ENCODE measurements at places on chromosomes 2 and 18.

GRCh38 chr18:26614374-26614773 lies 66.0 kb upstream of the KCTD1 start:
- no peak for DNase-seq

- no peak for DNase-seq
Observed at GRCh38 chr2:123769001-123769400, 256.1 kb upstream of the CNTNAP5 start.

- DNase-seq, result peak; percentile 85
Observed at GRCh38 chr2:38959938-38960608, 70.4 kb downstream of the ARHGEF33 start.

DNA sequence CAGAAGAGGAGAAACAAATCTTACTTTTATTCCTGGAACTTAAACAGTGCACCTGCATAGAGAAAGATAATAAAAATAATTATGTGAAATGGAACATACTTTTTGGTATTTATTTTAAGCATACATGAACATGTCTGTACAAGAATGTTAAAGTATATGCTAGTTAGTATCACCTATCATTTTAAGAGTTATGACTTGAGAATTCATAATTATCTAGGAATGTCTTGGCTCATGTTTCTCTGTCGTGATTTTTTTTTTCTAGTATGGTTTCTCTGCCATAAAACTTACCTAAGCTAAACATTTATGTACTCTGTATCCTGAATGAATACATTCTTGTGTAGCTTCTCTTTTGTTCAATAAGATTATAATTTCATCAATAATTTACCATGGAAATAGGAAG lies 4.2 kb downstream of the SERPINB7 start:
- no peak for DNase-seq

DNA sequence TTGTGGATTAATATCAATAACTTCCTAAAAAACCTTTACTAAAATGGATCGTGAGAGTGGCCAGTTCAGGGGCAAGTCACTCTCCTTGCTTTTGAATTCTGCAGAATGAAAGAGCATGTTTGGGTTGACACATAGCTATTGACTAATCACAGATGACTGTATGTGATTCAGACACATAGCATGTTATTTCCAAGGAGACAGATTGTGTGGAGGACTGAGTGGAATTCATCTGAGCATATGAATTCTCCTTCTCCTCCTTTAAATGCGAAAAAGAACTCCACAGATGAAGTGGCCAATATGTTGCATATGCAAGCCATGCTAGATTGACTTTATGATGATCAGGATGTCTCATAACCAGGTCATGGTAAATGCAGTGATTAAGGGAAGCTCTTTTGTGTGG lies 249.4 kb upstream of the FAM98A start:
- no peak for DNase-seq

DNA sequence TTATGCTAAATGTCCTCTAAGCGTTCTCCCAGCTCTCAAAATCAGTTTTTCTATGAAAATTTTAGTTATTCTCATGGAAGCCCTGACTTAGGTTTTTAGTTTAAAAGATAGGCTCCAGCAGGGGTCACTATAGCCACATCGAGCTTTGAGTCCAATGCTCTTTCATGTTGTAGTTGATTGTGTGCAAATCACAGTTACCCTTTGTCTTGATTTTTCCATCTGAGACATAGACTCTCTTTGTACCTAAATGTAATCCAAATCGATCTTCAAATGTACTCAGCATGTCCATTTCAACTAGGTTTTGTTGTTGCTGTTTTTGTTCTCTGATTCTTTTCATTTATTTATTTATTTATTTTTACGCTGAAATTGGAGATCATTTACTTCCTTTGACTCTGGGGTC lies 26.4 kb upstream of the MSTN start:
- peak; percentile 89 for DNase-seq

DNA sequence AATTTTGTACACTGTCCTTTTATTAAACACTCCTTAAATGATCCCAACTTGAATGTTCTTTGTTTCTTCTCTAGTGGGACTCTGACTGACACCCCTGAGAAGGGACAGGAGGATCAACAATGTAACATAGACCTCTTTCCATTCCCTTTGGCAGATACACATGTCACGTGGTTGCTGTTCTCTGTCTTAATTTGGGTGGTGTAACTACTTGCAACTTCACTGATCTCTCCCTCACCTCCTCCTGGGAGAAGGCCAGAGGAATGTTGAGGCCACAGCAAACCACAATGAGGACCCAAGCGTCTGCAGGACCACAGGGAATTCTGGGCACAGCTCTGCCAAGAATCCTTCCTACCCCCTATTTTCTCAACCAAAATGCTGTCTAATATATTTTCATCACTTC lies 205.6 kb downstream of the RTP5 start:
- peak; percentile 66 for DNase-seq

GRCh38 chr2:217412277-217412676 lies 552.4 kb upstream of the TNP1 start:
- peak; percentile 35 for DNase-seq

GRCh38 chr2:1707771-1708418 lies 36.4 kb downstream of the PXDN start:
- DNase-seq, result peak; percentile 97

DNA sequence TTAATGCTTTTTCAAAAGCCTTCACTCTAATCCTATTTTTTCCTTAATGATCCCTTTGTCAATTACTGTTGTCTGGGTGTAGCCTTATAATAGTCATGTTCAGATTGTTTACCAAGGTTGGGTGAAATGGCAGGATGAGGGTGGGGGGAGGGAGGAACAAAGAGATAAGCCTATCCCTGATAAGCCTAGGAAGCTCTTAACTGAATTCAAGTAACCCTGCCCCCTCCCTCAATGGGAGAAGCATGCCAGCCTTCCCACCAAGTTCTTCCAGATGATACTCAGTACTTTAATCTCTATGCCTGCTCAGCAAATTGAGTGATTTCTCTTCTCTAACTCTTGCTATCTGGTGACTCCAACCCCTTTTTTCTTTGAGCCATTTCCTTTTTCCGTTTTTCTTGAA lies 180.3 kb upstream of the ETAA1 start:
- DNase-seq, result no peak

GRCh38 chr18:7608174-7608550 lies 41.0 kb downstream of the PTPRM start:
- peak; percentile 23 for DNase-seq

- peak; percentile 42 for DNase-seq
Observed at GRCh38 chr2:204019572-204020501, 83.3 kb downstream of the ICOS start.

DNA sequence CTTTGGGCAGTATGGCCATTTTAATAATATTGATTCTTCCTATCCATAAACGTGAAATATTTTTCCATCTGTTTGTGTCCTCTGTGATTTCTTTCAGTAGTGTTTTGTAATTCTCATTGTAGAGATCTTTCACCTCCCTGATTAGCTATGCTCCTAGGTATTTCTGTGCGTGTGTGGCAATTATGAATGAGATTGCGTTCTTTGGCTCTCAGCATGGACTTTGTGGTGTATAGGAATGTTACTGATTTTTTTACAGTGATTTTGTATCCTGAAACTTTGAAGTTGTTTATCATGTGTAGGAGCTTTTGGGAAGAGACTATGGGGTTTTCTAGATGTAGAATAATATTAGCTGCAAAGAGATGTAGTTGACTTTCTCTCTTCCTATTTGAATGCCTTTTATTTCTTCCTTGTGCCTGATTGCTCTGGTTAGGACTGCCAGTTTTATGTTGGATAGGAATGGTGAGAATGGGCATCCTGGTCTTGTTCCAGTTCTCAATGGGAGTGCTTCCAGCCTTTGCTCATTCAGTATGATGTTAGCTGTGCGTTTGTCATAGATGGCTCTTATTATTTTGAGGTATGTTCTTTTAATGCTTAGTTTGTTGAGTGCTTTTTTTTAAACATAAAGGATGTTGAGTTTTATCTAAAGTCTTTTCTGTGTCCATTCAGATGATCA lies 27.0 kb upstream of the THUMPD2 start:
- peak; percentile 35 for DNase-seq

GRCh38 chr2:135149251-135149650 lies 97.2 kb downstream of the RAB3GAP1 start:
- DNase-seq, result peak; percentile 58

DNA sequence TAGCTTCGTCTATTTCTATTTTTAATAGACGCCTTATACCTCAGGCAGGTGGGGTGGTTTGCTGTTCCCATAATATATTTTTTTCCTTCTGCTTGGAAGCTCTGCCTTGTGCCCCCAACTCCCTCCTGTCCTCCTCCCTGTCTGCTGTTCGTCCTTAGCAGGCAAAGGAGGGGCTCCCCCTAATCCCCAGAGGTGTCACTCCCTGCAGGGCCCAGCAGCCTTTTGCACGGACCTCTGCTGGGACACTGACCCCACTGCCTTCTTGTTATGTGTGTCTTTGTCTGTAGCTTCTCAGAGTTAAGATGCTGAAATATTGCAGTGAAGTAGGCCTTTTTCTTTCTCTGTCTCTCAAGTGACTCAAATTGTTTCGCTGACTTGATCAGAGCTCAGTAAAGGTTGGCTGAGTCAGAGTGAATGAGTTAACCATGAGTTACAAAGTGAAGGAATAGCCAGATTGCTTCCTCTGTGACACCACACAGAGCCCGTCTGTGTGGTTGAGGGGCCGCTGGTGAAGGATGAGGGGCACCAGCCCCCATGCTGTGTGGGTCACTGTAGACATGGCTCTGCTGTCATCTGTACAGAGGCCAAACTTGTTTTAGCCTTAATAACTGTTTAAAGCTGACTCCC lies 47.7 kb downstream of the PRKCE start:
- peak; percentile 82 for DNase-seq

- no peak for DNase-seq
Observed at GRCh38 chr2:180577567-180577966, 402.8 kb upstream of the UBE2E3 start.

DNA sequence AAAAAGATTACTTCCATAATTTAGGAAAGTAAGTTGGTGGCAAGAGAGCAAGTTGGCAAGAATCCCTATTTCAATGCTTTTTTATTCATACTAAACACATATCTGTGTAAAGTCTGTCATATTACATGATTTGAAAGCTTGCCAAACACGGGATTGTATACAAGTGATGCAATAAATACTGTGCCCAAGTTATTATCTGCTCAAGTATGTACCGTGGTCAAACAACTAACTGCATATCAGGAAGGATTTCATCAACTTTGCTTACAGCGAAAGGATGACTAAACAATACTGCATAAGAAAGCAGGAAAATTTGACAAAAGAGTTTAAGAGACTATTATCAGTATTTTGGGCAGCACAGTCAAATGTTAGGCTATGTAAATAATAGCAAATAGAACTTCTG lies 69.6 kb upstream of the SCN1A start:
- DNase-seq, result peak; percentile 51

DNA sequence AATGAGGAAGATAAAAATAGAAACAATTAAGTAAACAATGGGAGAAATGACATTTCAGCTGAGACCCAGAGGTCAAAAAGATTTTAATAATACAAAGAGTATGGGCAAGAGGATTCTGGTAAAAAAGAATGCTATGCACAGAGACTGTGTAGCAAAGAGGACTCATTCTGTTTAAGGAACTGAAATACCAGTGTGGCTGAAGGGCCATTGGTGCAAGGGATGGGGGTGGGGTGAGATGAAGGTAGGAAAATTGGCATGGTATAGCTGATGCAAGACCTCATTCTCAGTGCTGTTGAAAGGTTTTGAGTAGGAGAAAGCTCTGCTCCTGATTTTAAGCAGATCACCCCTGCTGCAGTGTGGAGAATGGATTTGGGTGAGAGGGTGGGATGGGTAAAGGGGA lies 10.8 kb downstream of the GALNT1 start:
- DNase-seq, result no peak

- DNase-seq, result peak; percentile 57
Observed at GRCh38 chr2:25606892-25607291, 66.5 kb downstream of the DTNB start.

DNA sequence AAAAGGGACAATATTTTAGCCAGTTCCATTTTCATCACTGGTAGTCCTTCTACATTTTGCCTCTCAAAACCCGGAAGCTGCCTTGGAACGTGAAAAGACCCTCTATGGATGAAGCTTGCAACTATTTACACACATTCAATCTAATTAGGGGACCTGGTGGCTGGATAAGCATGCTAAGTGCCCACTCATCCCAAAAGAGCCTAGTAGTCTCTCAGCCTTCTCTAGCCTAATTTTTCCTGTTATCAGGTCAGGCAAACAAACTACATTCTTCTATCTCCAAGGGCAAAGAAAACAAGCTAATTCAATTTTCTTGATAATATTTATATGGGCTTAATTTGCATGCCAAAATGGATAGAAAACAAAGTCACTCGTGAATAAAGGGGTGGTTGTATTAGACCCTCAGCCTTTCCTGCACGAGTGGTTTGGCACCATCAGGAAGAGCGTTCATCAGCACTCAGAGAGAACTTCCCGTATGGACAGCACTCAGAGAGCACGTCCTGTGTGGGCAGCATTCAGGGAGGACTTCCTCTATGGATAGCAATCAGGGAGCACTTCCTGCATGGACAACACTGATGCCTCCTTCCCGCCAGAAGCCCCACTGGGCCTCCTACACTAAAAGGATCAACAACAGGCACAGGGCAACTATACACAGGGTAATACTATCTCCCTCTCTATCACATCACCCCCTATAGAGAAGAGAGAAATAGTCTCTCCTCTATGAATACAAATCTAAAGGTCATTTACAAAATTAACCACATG lies 122.2 kb downstream of the RBMS1 start:
- DNase-seq, result peak; percentile 67

- peak; percentile 40 for DNase-seq
Observed at GRCh38 chr2:208466151-208466919, 59.7 kb downstream of the PTH2R start.

DNA sequence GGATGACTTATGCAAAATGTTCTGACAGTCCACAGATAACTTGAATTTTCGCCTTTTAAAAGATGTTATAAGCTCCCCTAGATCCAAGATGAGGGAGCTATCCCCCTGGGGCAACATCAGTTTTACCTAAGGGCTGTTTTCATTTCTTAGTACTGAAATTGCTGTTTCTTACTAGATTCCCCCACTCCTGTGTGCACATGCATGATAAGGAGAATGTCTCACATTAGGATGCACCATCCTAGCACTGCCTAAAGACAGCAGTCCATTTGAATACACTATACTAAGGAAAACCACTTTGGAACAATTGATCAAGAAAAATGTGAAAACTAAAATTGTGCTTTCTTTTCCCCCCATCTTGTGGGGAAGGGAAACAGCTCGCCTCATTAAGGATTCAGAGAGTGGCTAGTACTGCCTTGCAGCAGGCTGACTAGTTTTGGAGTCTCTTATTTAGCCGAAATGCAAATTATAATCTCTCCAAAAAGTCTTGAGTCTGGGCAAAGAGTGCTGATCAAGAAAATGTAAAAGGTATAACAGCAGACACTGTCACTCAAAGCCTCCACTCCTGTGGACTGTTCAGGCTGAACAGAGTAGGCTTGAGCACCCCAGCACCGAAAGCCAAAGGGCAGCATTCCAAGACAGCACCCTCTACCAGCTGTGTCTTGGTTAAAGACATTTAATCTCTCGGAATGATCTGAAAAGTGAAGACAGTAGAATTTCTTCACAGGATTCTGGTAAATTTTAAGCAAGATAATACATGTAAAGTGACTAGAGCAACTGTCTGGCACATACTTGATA lies 65.0 kb downstream of the ZNF385B start:
- DNase-seq, result no peak

DNA sequence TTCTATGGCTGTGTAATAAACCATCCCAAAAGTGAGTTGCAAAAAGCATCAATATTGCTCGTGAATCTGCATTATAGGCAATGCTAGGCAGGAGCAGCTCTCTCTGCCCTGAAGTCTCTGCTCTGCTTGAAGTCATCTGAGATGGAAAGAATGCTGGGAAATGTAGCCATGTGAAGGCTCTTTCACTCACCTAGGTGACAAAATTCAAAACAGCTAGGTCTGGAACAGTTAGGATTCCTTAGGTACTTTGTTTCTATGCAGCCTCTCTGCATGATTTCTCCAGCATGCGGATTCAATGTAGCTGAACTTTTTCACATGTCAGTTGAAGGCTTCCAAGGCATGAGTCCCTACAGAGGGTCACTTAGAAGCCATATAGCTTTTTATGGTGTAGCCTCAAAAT lies 1383.7 kb downstream of the LRP1B start:
- no peak for DNase-seq
